Transverse colon (tissue), 4 donors: ENCODE measurements at places on chromosomes 7 and 10. TPM values are rescaled to one million over a fixed set of nuclear protein-coding genes. Genes with fewer than 3 reads are reported as not detected.
A peak's percentile ranks its signal among the peaks of the same experiment; 100 is the strongest.

DNA sequence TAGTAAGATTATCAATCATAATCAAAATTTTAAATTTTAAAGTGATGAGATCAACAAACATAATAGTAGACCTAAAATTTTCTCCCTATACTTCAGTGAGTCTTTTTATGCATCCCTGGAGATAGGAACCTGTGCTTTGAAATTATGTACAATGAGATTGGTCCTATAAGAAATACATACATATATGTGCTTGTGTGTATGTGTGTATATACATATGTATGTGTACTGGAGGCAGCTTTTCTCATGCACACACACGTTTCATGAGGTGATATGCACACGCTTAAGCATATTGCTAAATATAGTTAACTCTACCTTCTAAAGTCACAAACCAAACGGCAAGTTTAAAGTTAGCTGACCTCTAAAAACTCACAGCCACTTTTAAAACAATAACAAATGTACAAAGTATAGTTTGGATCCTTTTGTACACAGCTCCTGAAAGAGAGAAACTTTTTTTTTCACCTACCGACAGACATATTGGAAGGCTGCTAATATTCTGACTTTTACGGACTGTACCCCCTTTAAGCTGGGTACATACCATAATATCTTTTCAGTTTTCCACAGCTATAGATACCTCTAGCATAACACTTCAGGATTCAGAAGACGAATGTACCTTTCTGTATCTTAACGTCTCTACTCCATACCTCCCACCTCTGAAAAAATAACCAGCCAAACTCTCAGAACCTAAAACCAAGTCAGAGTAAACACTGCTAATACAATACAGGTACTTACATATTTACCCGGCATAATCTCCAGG is 3.3 kb downstream of the ITGB1 start:
- DNase-seq, result no peak

DNA sequence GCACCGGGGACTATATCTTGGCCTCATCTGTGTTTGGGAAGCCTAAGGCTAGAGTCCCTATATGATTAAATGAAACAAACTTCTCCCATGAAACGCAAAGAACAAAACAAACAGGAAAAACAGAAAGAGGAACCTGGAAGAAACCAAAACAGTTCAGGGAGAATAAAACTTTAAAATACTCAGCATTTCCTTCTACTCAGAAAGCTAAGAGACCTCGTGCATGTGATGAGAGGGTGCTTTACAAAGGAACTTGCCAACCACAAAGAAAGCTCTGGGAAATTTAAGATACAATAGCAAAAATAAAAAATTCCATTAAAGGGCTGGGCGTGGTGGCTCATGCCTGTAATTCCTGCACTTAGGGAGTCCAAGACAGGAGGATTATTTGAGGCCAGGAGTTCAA is 6.9 kb downstream of the PILRA start:
- DNase-seq, result no peak

- DNase-seq, result no peak
These were observed 65.6 kb downstream of the CTBP2 start for GRCh38 chr10:125094806-125095205.

GRCh38 chr7:11625669-11626068 is 206.3 kb downstream of the THSD7A start:
- DNase-seq, result no peak

- no peak for DNase-seq
These were observed 699 bp downstream of the NRAP start for GRCh38 chr10:113663142-113663541.

GRCh38 chr10:91412354-91413087 is 2.4 kb downstream of the HECTD2 start:
- no peak for DNase-seq

GRCh38 chr7:15209429-15209828 is 306.9 kb upstream of the DGKB start:
- no peak for DNase-seq

- no peak for DNase-seq
These were observed 17.1 kb downstream of the ZMIZ2 start for GRCh38 chr7:44765579-44766415.

- no peak for DNase-seq
These were observed 393.1 kb upstream of the KCND2 start for GRCh38 chr7:119879835-119880234.

DNA sequence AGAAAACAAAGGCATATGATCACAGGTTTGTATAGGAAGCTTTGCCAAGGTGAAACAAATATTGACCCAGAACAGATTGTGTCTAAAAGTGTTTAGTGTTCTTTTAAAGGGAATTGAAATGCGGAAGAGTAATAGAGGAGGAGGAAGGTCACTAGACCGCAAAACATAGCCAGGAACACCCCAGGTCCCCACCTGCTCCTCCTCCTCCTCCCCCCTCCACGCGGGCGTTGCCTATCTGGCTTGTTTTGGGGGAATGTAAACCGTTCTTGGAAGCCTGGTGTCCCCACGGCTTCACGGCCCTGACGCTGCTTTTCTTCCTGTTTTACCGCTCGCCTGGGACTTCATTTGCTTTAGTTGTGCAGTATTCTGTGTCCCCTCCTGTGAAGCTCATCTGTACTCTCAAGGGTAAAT is 81.0 kb upstream of the PFKP start:
- peak; percentile 49 for DNase-seq

GRCh38 chr10:52268790-52269189 is 45.3 kb upstream of the DKK1 start:
- no peak for DNase-seq

DNA sequence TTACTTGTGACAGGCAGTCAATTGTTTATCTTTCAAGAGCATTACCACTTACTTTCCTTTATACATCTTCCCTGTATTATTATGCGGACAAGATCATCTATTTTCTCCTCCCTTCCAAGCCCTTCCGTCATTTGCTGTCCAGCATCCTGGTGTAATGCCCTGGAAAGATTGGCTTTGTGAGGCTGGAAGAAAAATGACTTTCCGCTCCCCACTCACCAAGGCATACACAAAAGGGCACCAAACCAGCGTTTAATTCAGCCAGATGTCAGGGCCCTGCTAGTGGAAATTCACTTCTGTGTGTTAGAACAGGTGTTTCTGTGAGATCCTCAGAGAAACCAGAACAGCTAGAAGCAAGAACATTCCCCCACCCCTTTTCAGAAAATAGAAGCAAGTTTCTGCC is 128.1 kb upstream of the NANOS1 start:
- DNase-seq, result no peak

DNA sequence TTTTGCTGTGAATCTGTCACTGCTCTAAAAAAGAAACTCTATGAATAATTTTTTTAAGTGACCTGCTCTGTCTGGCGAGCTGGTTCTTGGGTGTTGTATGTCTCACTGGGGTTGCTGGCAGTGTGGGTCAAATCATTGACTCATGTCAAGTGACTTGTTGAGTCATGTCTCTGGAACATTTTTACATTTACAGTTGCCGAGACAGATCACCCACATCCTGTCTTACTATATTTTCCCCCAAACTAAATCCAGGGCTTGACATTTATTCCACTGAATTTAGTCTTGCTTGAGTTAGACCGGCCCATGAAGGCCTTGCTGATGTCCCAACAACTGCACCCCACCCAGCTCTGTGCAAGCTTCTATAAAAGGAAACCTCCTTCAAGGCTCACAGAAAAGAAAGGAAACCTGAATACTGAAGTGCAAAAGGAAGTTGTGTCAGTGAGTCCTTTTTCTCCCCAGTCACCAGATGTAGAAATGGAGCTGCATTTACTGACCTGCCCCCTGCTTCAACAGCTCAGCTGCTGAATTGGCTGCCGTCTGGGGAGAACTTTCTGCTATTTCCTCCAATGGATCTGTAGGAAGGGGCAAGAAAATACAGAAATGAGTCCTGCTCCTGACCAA is 290.3 kb downstream of the TNS3 start:
- DNase-seq, result no peak

DNA sequence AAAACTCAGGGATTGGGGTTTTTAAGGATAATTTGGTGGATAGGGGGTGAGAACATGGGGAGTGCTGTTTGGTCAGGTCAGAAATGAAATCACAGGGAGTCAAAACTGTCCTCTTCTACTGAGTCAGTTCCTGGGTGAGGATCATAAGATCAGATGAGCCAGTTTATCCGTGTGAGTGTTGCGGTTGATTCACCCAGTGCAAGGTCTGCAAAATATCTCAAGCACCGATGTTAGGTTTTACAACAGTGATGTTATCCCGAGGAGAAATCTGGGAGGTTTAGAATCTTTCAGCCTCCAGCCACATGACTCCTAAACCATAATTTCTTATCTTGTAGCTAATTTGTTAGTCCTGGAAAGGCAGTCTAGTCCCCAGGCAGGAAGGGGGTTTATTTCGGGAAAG is 31.7 kb upstream of the AGR2 start:
- DNase-seq, result no peak

DNA sequence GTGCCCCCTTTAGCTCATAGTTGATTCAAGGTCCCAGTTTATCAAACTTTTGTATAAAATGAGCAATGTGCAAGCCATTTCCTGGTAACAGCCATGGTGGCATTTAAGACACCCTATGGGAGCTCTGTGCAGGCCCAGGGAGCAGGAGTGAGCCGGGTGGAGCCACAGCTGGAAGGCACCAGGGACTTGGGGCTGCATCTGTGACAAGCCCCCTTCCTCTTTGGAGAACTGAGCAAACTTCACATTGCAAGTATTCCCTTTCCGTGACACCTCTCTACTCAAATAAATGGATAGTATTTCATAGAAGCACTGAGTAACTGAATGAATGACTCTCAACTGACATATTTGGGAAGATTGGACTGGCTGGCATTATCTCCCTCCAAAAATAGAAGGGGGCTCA is 558.7 kb upstream of the FOXK1 start:
- DNase-seq, result no peak

DNA sequence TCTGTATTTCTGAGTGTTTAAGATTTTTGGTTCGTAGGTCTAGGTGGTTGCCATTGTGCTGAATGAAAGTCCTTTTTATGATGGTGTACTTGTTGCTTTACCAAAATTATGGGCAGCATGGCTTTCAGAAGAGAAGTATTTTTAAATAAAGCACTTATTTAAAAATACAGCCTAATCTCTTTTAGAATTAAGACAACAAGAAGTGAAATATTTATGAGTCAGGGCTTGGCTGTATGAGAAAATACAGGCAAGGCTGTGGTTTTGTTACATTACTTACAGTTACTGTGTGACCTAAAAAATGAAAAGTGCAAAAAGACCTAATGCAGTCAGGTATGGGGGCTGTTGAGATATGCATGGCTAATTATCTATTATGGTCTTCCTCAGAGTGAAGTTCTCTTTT is 185.2 kb upstream of the PPP1R3A start:
- DNase-seq, result no peak

PRSS37 gene
- total RNA-seq, result not detected

STEAP1 gene
- 4.1 TPM for total RNA-seq

ADIRF gene
- 35.0 TPM for total RNA-seq

GIMAP1 gene
- total RNA-seq, result 1.5 TPM

AS3MT gene
- total RNA-seq, result 2.9 TPM
